Colonic mucosa (tissue), 4 donors: ENCODE measurements at places on chromosomes 13 and 19.
A peak's percentile ranks its signal among the peaks of the same experiment; 100 is the strongest.

DNA sequence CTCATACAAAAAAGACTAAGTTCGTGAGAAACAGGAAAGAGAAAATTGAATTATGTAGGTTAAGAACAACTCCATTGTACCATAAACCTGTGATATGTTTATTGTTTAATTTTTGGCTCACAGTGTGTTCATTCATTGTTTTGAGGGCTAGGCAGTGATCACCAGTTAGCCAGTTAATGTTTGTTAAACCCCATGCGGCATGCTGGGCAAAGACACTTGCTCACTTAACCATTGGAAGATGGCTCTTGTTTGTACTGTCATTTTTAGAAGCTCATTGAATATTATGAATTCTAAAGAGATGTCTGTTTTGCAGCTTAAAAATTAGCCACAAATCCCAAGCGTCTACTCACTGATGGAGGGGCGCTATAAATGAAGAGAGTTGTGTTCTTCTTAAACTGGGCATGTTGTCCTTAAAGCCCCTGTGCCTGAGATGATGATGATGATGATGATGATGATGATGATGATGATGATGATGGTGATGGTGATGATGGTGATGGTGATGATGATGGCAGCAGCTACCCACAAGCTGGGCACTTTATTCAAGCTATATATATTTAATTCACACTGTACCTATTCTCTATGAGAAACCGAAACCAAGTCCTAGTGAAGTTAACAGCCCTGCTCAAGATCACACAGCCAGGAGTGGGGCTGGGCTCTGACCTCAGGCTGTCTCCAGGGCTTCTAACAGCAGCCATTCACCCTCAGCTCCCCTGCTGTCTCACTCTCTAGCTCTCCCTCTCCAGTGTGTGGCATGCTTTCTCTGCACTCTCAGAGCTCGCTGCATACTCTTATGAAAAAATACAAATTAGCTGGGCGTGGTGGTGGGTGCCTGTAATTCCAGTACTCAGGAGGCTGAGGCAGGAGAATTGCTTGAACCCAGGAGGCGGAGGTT lies 169.1 kb downstream of the SHISA2 start:
- no peak for DNase-seq

DNA sequence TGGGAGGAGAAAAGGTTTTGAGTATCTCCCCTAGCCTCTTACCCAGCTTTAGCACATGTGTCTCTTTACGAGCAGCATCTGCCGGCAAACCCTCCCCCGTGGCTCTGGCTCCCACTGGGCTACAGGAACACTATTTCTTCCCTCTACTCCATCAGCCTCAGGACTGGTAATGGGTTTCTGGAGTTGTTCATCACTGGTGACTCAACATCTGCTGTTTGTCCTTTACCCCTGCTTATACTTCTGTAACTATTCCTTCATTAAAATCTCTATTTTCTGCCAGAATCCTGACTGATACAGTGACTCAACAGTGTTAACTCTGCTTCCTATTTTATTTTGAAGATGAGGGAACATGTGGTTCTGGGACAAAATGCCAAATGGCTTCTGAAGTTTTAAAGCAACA lies 437.3 kb upstream of the HTR2A start:
- no peak for DNase-seq

DNA sequence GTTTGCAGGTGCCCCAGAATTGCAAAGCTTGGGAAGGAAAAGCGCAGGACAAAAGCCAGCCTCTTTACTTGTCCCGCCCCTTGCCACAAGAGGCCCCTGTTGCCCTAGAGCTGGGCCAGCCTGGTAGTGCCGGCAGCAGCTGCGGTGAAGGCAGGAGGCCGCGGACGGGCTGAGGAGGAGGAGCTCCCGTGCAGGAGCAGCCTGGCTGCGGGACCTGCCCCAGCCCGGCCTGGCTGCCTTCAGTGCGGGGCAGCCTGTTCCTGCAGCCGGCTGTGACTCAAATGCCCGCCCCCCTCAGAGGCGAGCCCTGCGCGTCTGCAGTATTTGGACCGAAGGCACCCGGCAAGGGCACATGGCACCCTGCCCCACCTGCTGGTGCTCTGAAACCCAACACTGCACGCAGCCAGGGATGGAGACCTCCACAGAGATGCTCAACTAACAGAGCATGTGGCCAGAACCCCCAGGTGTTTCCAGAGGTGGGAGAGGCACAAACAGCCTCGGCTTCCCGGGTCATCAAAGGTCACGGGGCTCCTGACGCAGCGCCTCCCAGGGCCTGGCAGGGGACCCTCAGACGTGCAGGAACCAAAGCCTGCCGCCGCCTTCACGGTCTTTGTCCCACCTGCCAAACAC lies 29.7 kb downstream of the NAXD start:
- DNase-seq, result peak; percentile 41

- DNase-seq, result peak; percentile 77
These were observed 7.4 kb downstream of the ETHE1 start for GRCh38 chr19:43519436-43520088.

- DNase-seq, result no peak
These were observed 12.2 kb downstream of the SERP2 start for GRCh38 chr13:44385847-44386246.

DNA sequence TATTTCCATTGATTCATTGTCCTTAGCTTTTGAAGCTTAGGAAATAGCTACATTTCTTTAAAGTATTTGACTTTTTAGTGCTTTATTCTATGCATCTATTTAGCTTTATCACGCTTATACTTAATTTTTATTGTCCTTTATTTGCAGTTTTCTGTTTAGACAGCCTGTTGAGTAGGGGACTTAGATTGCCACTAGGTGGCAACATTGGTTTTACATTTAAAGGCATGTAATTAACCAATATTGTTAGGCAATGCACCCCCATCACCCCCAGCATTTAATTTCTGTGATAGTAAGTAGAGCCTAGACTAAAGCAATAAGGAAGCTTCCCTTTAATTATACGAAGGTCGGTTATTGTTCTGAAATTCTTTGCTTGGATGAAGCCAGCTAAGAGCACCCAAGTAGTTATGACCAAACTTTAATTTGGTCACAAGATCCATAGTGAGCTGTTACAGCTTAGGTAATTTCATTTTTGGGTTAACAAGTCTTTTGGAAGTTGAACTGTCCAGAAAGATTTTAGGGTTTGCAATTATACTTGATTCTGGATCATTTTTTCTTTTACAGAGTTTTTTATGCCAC lies 36.5 kb downstream of the B3GLCT start:
- DNase-seq, result no peak

DNA sequence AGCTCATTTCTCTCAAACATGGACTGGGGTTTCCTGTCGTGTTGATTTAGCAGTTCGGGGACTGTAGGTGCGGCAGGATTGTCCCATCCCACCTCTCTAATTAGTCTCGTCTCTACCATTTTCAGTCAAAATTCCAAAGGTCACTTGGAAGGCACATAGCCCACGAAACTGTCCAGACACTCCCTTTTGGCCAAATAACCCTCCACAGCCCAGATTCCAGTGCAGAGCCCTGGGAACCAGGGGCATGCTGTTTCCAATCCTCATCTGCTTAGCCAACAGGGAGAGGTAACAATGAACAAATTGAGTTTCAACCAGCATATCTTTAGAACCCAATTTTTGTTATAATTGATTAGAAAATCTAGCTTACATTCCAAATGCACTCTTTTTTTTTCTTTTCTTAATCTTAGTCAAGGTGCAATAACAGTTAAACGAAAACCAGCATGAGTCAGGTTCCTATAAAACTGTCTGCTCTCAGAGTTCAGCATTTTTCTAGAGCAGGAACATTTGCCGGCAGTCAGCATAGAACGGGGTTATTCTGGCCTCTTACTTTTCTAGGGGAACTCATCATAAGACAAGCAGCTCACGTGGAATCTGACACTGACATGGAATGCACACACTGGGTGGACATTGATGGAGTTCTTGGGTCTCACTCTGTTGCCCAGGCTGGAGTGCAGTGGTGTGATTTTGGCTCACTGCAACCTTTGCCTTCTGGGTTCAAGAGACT lies 14.4 kb upstream of the CEBPA start:
- DNase-seq, result peak; percentile 79

- DNase-seq, result no peak
These were observed 4.9 kb upstream of the HSPH1 start for GRCh38 chr13:31166591-31166990.

DNA sequence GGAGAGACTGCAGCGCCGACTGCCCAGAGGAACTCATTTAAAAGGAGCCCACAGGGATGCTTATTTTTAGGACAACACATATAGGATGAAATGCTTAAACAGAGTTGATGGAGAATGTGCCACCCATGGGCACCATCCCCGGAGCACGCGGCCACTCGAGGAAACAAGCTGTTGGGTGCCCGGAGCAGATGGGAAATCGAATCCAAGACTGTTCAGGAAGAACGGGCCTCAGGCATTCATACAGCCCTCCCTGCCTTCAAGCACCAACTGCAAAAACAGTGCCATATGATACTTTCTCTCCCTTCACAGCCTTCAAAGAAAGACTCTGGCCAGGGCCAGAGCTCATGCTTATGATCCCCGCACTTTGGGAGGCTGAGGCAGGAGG lies 40.2 kb downstream of the RAB20 start:
- no peak for DNase-seq
